ENCODE measurements at places on chromosomes 13 and 19.

GRCh38 chr19:5030136-5030820 lies 61.4 kb downstream of the KDM4B start:
- DNase-seq: no peak

GRCh38 chr13:80668452-80668851 lies 327.5 kb upstream of the SPRY2 start:
- DNase-seq: no peak

DNA sequence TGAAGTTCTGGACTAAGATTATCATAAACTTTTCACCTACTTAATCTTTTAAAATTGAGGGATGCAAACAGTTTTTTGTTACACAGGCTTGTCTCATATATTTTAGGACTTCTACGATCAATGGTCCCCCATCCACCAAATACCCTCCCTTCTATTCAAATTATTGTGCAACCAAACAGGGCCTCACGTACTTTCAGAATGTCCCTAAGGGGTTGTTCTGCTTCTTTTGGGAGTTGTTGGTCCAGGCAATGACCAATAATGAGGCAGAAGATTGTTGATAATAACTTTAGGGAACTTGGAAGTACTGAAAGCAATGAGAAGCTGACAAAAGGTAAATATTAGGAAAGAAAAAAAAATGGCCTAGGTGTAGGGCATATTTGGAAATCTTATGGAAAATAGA lies 2.9 kb downstream of the DNAJC15 start:
- no peak for DNase-seq

GRCh38 chr13:106602178-106602577 lies 34.2 kb upstream of the ARGLU1 start:
- no peak for DNase-seq

- DNase-seq: no peak
Measured at GRCh38 chr13:104043184-104043583, 977.0 kb upstream of the SLC10A2 start.

- no peak for DNase-seq
Measured at GRCh38 chr13:45191874-45192273, 9.0 kb downstream of the KCTD4 start.
